ENCODE measurements at places on chromosomes 1 and 21.
A peak's percentile ranks its signal among the peaks of the same experiment; 100 is the strongest.

DNA sequence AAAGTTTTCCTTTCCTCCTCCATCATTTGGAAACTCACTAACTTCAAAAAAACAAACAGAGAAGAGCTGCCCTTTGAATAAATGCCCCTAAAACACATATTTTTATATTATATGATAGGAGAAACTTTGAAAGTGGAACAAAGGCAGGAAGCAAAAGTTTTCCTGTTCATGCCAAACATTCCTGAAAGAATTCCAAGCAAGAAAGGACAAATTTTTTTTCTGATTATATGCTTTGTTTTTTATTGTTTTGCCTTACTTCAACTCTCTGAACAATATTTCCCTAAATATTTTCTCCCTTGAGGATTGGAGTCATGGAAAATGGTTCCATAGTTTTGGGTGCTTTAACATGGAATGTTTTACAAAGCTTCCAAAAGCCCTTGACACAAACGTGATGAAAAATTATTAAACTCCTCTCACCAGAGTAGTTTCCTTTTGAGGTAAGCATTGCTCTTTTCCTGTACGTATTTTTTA is 638.5 kb upstream of the CAMK1G start:
- no peak for DNase-seq

DNA sequence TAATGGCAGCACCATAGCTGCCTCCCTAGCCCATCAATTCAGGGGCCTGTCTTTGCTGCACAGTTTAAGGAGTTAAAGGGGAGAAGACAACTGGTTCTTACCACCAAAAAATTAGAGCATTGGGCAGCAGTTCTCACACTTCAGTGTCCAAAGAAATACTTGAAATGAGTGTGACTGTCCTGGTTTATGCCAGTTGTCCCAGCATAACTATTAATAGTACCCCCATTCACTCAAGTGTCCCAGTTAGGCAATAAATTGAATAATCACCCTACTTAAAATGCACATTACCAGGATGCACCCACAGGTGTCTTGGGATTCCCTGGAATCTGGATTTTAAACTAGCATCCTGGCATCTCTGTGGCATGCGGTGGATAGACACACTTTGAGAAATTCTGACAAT is 51.1 kb downstream of the FAM163A start:
- DNase-seq, result no peak

- peak; percentile 66 for DNase-seq
Measured at GRCh38 chr21:45995686-45996179, 14.2 kb downstream of the COL6A1 start.

DNA sequence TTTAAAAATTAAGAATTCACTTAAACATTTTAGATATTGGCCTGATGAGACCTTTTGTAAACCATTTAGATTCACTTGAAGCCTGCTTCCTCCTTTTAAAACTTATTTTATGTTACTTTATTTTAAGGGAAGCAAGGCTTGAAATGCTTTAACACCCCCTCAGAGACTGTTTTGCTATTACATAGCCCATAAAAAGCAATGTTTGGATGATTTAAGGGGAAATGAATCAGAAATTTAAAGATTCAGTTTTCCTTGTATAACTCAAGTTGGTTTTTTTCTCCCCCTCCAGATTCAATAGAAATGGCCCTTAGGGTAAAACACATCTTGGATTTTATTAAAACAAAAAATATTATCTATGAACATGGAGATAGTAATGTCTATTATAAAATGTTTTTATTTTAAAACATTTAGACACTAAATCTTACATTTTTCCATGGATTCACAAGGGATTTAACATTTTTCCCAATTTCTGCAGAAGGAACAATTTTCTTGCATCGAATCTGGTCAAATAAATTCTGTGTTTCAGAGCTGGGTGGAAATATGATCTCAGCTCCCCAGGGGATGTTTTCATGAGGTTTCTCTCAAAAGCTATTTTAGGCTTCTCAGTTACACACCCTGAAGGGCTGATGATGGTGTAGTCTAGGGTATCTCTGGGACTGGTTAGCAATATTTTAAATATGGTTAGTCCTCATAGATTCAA is 69.3 kb upstream of the WARS2 start:
- no peak for DNase-seq

DNA sequence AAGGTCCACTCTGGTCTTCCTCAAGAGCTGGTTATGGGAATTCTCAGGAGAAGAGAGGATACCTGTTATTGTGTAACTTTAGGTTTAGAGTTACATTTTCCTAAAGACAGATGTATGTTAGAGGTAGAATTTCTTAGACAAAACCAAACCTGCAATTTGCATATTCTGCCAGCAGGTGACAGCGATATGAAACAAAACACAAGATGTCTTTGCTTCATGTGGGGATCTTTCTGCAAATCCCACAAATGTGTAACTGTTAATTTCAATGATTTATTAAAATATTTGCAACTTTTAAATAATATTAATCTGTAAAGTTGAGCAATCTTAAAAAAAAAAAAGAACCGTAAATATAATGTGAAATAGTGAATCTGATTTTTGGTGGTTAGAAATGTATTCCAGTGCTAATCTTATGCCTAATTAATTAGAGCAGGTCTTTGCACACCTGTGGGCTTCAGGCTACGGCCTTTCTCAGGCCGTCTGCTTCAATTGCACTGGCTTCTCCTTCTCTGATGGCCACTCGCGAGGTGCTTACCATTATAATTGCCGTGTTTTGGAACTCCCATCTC is 33.4 kb downstream of the FAM78B start:
- DNase-seq, result no peak
